ENCODE measurements at places on chromosomes 4 and X.

DNA sequence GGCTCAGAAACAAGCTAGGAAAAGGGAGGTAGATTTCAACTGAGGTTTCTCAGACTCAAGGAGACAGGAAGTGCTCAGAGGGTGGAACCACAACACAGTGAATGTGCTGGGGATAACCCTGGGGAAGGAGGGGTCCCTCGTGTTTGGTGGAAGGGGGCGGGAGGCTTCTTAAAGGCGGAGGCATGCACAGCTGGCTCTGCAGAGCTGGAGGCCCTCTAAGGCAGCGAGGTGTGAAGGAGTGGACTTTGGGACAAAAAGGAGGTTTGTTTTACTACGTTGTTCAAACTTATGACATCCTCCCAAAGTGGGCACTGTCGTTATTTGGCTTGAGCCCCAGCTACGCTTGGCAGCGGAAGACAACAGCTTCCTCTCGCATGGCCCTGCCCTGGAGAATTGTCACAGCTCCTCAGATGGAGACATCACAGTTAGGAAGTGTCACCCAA is 21.7 kb upstream of the MTM1 start:
- DNase-seq = peak; percentile 7

GRCh38 chr4:134216411-134216810 is 14.8 kb upstream of the PABPC4L start:
- DNase-seq = peak; percentile 85

GRCh38 chr4:45663003-45663402 is 460.9 kb downstream of the GABRG1 start:
- DNase-seq = peak; percentile 35

DNA sequence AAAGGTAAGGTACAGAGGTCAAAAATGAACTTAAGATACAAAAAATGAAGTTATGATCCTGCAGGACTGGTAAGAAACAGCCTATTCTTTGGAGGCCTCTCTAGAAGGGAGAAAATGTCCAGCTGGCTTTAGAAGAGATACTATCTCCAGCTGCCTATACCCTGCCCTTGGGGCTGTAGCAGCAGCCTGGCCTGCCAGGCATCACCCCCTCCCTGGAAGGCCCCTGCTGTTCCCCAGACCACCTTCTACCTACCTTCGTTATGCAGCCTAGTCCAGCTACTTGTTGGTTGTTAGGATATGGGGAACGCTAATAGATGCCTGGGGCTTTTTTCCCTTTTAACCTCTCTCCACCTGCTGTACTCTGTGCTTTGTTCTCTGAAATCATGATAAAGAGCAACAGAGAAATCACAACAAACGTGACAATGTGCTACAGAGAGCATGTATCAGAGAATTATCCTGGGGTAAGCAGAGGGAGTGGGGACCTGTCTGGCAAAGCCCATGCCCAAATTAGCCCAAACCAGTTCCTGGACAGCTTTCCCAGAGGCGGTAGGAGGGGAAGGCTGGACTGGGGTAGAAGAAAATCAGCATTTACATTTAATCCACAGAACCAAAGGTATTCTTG is 34.5 kb downstream of the FRMD7 start:
- no peak for DNase-seq

DNA sequence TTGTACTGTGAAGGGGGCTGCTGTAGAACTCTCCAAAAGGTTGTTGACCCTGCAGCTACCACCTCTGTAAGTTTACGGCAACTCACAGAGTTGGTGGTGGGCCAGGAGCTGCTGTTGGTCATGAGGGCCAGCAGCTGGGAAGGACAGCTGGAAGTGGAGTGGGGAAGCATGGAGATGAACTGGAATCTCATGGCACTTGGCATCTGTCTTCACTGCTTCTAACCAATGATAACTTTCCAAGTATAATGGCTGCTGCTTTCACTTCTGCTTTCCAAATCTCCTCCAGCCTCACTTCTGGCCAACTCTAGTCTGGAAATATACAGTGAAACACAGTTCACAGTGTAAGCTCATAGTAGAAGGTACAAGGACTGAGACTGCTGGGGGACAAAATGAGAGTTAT is 126.5 kb upstream of the INTU start:
- DNase-seq = no peak

DNA sequence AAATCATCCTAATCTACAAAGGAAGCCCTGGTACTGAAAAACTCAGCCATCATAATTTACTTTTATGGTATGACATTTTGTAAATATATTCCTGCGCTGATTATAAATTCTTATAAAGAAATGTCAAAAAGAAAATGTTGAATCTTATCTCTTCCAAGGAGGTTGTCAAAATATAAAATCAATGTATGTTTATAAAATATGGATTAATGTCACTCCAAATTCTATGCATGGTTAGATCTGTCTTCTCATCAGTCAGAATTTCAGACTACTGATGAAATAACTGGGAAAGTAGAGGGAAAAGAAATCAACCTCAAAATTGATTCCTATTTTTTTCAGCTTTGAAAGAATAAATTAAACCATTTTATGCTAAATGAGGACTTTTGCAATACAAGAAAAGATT is 120.0 kb upstream of the MAB21L2 start:
- no peak for DNase-seq

- DNase-seq = no peak
These were observed 106.2 kb upstream of the AFAP1 start for GRCh38 chr4:8045909-8046308.

DNA sequence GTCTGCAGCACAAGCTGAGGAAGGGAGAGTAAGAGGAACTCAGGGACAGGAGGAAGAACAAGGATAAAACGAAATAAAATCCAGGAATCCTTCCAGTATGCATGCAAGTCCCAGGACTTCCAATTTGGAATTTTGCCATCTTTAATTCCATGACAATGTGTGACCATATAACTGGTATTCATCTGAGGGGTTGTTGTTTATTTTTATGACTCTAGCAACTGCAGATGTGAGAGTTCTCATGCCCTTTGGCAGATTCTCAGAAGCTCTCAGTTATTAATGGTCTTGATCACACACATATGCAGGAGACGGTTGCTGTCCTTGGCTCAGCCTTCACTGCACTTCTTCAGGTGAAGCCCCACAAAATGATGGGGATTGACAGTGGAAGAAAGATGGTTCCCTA is 148.2 kb downstream of the SMIM20 start:
- DNase-seq = no peak
